IPS DF 19.7 (cell line): ENCODE measurements at places on chromosomes 3 and 15.

DNA sequence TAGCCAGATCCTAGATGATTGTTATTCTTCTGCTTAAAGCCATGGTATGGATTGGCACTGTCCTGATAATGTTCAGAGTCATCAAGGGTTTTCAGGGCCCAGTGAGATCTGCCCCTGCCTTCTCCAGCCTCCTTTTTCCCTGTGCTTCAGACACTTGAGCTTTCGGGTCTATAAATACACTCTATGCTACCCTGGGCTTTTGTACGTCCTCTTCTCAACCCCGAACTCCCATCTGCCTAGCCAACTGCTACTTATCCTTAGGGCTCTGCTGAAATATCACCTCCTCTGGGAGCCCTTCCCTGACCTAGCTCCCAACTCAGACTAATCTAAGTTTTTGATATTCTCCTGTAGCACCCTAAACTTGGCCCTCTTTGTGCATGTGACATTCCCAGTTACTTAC, 115.3 kb downstream of the OPA1 start:
- DNase-seq, result no peak

GRCh38 chr3:30795176-30795575, 99.3 kb downstream of the GADL1 start:
- no peak for DNase-seq

DNA sequence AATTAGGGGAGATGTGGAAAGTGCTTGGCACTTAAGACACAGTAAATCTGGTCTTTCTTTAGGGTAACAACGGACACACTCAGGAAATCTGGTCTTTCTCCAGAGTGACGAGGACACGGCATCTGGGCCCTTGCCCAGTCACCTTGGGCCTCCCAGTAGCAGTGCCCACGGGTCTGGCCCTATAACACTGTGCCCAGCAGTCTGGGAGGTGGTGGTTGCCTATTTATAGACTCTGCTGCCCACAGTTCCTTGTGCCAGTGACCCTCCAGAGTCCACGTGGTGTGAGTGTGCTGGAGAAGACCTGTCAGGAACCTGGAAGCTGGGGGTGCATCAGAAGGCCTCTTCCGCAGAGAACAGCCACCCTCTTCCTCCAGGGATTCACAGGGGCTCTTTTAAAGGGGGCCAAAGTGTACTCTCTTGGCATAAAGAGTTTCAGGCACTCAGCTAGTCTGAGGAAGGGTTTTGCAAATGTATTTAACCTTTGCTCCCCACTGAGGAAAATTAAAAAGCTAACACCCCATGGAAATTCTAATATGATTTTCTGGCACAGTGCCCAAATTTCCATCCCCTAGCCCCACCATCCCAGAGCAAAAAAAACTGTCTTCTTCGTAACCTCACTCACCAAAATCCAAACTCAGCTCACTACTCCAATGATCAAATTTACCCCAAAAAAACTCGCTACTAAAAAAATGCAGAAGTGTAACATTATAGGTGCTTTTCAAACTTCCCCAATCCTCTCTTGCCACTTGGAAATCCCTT, 15.4 kb downstream of the WNT5A start:
- DNase-seq, result no peak

DNA sequence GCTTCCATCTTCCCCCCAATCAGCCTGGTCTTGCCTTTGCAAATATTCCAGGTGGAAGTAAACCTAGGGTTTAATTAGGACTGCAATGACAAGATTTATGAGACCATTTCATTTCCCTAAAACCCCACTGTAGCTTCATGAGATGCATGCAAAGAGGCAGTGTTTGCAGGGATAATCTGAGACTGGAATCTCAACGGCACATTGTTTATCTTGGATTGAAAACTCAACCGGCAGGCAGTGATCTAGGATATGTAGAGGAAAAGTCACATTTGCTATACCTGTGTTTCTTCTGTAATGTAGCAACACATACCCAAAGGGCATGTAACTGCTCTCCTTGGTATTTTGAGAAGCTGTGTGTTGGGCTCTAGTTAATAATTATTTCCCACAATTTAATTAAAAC, 18.7 kb upstream of the CLSTN2 start:
- no peak for DNase-seq

GRCh38 chr3:195916991-195917390, 8.6 kb upstream of the TNK2 start:
- DNase-seq, result no peak

- no peak for DNase-seq
These were observed 2.7 kb downstream of the TYRO3 start for GRCh38 chr15:41561777-41562145.

DNA sequence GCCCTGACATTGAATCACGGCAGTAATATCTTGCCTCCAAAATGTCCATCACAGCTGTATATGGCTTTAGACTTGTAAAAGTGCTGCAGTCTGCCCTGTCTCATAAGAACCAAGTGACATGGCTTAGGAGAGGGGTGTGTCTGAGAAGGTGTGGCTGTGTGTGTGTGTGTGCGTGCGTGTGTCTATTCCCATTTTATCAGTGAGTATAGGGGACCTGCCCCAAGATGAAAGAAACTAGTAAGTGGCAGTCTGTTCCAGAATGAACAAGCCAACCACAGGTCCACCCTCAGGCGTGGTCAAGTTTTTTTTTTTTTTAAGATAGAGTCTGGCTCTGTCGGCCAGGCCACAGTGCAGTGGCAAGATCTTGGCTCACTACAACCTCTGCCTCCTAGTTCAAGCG, 5.6 kb upstream of the RHOV start:
- DNase-seq, result no peak

- no peak for DNase-seq
These were observed 600.2 kb upstream of the GRM7 start for GRCh38 chr3:6260551-6261191.

- DNase-seq, result no peak
These were observed 60.2 kb downstream of the SLTM start for GRCh38 chr15:58873267-58873666.

GRCh38 chr3:176953106-176954060, 243.9 kb downstream of the TBL1XR1 start:
- no peak for DNase-seq

DNA sequence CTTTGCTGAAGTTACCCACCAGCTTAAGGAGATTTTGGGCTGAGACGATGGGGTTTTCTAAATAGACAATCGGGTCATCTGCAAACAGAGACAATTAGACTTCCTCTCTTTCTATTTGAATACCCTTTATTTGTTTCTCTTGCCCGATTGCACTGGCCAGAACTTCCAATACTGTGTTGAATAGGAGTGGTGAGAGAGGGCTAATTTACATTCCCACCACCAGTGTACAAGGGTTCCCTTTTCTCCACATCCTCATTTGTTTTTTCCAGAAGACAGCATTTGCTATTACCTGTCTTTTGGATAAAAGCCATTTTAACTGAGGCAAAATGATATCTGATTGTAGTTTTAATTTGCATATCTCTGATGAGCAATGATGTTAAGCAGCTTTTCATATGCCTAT, 329.9 kb upstream of the TPRG1 start:
- DNase-seq, result no peak

DNA sequence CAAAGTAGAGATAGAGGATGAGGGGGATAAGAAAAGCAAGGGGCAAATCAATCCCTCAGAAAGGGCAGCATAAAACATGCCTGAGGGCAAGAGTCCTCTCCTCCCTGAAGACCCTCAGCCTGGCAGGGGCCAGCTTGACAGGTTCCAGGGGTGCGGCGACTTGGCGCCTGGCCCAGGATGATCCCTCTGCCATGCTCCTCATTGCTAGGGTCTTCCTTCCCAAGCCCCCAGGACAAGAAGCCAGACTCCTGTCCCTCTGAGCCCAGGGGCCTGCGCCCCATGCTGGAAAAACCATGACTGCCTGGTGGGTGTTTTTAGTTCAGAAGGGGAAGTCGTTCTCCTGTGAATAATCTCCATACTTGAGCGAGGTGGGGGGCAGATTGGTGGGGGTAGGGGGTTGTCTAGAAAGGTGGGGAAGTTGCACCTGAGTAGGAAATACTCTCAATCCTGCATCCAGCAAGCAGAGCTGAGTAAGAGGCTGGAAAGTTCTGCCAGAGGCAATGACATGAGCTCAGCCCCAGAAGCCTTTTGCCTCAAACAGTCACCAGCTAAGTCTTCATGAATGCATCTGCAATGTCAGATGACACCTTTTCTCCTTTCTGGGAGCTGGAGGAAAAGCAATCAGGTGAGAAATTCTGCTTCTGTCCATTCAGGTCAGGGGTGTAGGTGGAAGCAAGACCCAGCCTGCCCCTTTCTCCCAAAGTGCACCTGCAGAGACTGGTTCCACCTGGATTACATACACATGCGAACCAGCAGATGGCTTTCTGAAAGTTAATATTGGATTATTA, 18.3 kb downstream of the SLC12A8 start:
- no peak for DNase-seq

GRCh38 chr15:64441852-64442251, 18.5 kb upstream of the ZNF609 start:
- DNase-seq, result no peak

GRCh38 chr3:126539558-126540250, 15.7 kb downstream of the CHST13 start:
- no peak for DNase-seq

GRCh38 chr15:67372543-67372942, 118.0 kb downstream of the IQCH start:
- DNase-seq, result no peak

GRCh38 chr3:153180860-153181372, 18.9 kb downstream of the RAP2B start:
- no peak for DNase-seq

DNA sequence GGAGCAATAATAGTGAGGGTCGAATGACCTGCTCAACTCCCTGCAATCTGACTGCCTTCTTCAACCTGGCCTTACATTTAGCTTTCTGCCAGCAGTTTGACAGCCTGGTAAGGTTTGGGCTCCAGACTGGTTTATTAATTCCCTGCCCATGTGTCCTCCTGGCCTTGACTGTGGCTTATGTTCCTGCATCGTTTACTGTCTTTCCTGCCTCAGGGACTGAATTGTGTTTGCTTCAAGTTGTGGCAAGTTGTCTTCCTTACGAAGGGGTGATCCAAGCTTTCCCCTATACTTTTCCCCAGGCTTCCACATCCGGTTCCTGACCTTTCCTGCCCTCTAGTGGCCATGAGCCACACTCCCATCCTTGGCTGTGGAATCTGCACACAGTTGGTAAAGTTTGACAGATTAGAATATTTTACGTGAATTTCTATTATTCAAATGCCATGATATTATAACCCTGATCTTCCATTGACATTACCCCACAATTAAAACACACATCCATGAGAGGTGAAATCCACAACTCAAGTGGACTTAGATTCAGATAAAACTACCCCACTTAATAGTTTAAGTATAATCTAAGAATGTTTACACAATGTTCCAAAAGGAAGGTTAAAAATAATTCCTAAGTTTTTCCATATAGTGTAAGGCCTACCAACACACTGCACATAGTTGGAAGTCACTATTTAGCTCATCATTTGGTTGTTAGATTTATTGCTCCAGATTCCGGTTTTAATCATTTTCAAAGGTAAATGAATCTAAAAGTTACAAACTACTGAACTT, 95.7 kb downstream of the NEDD4 start:
- DNase-seq, result peak; percentile 7

DNA sequence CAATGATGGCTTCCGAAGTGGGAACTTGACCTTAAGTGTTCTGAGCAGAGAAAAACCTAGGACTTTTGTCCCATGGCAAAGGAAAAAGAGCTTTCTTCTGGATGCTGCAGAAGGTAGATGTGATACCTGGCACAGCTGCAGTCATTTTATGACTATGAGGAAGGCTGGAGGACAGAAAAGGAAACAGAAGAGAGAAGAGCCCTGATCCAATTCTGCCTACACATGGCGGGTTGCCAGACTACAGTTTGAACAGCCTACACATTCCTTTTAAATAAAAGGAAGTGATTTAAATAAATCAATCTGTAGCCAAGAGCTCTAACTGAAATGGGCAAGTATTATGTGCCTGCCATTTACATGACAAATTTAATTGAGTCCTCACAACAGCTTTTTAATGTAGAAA, 43.6 kb upstream of the CHRNB4 start:
- no peak for DNase-seq

- DNase-seq, result no peak
These were observed 11.1 kb downstream of the GRM2 start for GRCh38 chr3:51717947-51718346.

DNA sequence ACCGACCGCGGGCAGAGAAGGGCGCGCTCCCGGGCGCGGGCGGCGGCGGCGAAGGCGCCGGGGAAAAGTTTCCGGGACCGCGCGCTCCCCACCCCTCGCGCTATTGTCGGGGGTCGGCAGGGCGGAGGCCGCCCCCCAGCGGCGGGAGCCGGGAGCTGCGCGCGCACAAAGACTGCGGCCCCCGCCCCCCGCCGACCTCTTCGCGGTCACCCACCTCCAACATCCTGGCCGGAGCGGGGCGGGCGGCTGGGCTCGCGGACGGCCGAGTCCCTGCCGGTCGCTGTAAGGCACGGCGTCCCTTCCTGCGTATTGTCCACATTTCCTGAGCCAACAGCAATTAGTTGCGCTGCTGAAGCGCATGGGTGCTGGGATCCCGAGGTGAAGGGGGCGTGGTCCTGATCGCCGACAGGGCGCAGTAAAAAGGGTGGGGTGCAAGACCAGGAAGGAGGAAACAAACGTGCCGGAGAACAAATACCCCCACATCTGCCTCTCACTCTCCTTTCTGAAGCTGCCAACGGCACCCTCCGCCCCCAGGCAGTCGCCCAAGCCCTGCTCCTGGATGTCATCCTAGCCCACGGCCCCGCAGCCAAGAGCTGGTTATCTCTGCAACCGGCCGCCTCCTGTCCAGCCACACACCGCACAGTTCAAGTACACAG, at the start of gene TMEM44:
TMEM44 (minus strand) TSS at position 71 of the 656 bp plus-strand sequence. CDS start 204 bp downstream, outside the sequence.
- peak; percentile 33 for DNase-seq

GRCh38 chr3:38687321-38687720, 37.8 kb upstream of the SCN5A start:
- DNase-seq, result no peak

- DNase-seq, result no peak
These were observed 1.4 kb downstream of the ZNF609 start for GRCh38 chr15:64461721-64462162.
